ENCODE measurements at places on chromosomes 7 and 10.

GRCh38 chr10:31062856-31063255 is 31.2 kb upstream of the ZNF438 start:
- DNase-seq = no peak

DNA sequence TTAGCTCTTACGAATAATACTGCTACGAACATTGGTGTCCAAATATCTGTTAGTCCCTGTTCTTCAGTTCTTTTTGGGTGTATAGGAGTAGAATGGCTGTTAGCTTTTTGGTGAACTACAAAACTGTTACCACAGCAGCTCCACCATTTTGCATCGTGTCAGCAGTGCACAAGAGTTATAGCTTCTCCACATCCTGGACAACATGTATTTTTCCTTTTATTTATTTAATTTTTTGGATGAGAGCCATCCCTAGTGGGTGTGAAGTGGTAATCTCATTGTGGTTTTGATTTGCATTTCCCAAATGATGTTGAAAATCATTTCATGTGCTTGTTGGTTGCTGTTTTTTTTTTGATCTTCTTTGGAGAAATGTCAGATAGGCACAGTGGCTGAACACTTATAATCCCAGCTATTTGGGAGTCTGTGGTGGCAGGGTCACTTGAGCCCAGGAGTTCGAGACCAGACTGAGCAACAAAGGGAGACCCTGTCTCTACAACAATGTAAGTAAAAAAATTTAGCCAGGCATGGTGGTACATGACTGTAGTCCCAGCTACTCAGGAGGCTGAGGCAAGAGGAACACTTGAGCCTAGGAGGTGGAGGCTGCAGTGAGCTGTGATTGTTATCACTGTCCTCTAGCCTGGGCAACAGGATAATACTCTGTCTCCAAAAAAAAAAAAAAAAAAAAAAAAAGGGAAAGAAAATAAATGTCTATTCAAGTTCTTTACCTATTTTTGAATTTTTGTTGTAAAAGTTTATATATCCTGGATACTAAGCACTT is 31.7 kb downstream of the TRIM24 start:
- no peak for DNase-seq

- DNase-seq = no peak
Observed at GRCh38 chr7:66279912-66280311, 74.8 kb downstream of the TPST1 start.

- no peak for DNase-seq
Observed at GRCh38 chr10:25306386-25306785, 131.6 kb downstream of the GPR158 start.

- no peak for DNase-seq
Observed at GRCh38 chr10:122541541-122542002, 19.0 kb upstream of the DMBT1 start.

DNA sequence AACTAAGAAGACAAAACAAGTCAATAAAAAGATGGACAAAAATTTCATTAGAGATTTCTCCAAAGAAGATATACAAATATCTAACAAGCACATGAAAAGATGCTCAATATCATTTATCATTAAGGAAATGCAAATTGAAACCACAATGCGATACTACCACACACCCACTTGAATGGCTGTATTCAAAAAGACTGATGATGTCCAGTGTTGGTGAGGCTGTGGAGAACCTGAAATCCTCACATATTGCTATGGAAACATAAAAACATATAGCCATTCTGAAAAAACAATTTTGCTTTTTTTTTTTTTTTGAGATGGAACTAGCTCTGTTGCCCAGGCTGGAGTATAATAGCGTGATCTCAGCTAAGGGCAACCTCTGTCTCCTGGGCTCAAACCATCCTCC is 124.1 kb upstream of the LAMB4 start:
- DNase-seq = no peak

DNA sequence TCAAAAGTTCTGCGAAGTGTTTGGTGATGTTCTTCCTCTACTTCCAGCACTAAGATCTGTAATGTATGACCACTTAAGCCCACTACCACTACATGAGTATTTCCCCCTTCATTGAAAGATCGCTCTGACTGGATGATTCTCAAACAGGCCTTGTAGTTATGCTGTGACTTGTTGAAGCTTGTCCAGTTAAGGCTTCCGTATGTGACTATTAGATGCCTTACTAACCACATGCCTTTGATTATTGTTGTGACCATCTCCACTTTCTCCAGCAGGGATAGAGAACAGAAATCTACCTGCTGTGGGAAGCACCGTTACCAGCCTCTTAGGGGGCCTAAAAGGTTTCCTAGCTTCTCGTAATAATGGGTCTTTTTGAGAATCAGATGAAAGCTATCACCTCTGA is 81.1 kb downstream of the NOC3L start:
- no peak for DNase-seq

DNA sequence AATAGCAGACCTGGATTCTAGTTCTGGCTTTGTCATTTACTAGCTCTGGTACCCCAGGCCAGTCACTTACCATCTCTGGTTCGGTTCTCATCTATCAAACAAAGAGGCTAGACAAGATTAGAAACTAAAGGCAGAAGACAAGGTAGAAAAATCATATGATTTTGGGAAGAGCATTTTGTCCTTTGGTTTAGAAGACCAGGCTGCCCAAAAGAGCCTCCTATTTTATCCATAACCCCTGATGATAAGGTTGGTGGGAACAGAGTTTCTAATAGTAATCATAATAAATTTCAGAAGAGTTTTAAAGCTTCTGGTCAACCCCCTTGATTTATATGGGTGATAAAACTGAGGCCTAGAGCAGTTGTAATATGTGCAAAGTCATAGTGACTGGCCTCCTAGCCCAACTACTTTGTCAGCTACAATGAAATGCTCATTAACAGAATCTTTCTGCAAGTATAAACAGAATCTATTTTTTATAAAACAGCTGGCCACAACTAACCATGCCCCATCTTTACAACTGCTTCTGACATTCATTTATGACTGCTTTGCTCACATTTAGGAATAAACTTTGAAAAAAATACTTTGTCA is 23.4 kb downstream of the COX15 start:
- DNase-seq = no peak
